ENCODE measurements at places on chromosomes 5 and 9.

- DNase-seq: peak; percentile 44
These were observed 59.5 kb downstream of the TMEM174 start for GRCh38 chr5:73232266-73233041.

- DNase-seq: no peak
These were observed 36.0 kb upstream of the GOLPH3 start for GRCh38 chr5:32210151-32210550.

DNA sequence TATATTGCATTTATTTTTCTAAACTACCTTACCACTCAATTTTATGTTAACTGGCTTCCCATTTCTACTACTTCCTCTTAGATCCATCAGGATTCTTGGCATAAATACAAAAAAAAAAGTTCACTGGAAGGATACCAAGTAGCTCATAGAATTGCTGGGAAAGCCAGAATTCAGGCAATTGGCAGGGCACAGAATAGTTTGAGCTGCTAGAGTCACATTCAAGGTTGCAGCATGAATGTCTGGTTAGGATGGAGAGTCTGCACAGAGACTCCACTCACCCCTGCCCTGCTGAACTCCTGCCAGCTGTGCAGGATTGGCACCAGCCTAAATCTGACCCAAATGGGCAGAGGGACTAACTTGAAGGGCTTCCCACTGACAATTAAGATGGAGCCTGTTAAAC is 4.9 kb upstream of the AMACR start:
- no peak for DNase-seq

GRCh38 chr9:78871452-78872331 is 574.8 kb downstream of the PSAT1 start:
- DNase-seq: no peak

GRCh38 chr5:166845044-166845443 is 1446.4 kb upstream of the WWC1 start:
- no peak for DNase-seq

GRCh38 chr9:115071176-115071575 is 46.8 kb downstream of the TNC start:
- DNase-seq: no peak

GRCh38 chr9:26904070-26904469 is 11.5 kb upstream of the CAAP1 start:
- no peak for DNase-seq

GRCh38 chr9:21408817-21409216 is at the start of gene IFNA8:
IFNA8 (plus strand) TSS chr9:21409117; CDS start chr9:21409177, 60 bp downstream.
- no peak for DNase-seq

GRCh38 chr5:72470826-72471225 is 36.4 kb downstream of the ZNF366 start:
- DNase-seq: no peak

- no peak for DNase-seq
These were observed 422.7 kb downstream of the DMAC1 start for GRCh38 chr9:7376833-7377232.

- DNase-seq: no peak
These were observed 1402.1 kb upstream of the ACO1 start for GRCh38 chr9:30982301-30982700.

- DNase-seq: no peak
These were observed 16.4 kb downstream of the ATP6V0E1 start for GRCh38 chr5:172999974-173000373.

DNA sequence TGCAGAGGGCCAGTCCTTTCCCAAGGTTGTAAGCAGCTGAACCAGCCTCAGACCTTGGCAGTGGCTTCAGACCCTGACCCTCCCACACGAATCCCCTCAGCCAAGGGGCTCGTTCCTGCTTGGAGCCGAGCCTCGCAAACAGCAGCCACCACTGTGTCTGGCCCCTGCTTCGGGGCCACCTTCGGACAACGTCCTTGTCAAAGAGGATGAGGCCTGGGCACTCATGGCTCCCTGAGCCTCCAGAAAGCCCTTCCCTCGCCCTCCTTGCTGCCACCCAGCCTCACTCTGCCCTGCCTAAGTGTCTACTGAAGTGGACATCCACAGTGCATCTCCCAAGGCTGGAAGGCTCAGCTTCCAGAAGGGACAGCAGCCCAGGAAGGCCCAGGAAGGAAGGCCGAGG is 161.7 kb downstream of the OLFM1 start:
- no peak for DNase-seq

DNA sequence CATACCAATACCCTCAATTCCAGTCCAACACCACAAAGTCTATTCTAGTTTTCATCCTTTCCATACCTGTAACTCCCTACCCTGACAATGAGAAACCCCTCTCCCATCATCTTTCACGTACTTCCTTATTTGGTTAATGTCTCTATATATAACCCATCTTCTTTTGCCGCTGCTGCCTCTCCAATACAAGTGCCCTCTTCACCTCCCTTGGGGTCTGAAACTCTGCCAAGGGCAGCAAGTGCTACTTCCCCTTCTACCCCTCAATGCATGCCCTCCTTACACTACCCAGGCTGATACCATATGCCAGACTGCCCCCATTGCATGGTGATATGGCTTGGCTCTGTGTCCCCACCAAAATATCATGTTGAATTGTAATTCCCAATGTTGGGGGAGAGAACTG is 24.4 kb upstream of the SMIM15 start:
- no peak for DNase-seq

- no peak for DNase-seq
These were observed 122.1 kb upstream of the DMAC1 start for GRCh38 chr9:7921545-7922197.
